ENCODE measurements at places on chromosomes 13 and 19.

DNA sequence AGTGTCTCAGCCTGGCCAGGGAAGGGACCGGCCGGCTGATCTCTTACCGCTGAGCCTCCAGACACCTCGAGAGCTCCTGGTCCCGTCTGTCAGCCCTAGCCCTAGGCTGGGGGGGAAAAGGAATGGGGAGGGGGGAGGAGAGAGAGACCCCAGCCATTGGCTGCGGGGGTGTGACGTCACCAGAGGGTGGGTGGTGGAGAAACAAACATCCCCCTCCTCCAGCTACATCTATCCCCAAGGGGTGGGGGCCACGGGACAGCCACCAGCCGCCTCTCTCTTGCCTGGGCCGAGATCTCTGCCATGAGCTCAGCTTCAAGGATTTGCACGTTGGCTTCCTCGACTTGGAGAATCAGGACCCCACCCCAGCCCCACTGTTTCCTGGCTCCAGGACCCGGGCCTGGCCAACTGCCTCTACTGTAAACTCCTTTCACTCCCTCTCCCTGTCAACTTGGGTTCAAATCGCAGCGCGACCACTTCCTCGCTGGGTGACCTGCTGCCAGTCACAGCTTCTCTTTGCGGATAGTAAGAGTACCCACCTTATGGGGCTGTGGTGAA, at the start of gene PRX:
Gene PRX (minus strand): TSS at position 88 of the 555 bp plus-strand sequence. CDS start 5,446 bp downstream, outside the sequence.
- peaks cover 11% of the 10 kb centered on the region for H3K4me1 ChIP-seq
- no peak for DNase-seq

- no peaks in the 10 kb centered on the region for H3K36me3 ChIP-seq
- no peak overlapping the region for H3K27ac ChIP-seq
- H3K4me1 ChIP-seq = no peaks in the 10 kb centered on the region
- no peaks in the 10 kb centered on the region for H3K27me3 ChIP-seq
- H3K4me3 ChIP-seq = no peak overlapping the region
These were observed 640.1 kb upstream of the KLF12 start for GRCh38 chr13:74774264-74774663.

GRCh38 chr13:34857558-34858325, 84.3 kb upstream of the NBEA start:
- H3K4me3 ChIP-seq = no peak overlapping the region
- no peak overlapping the region for H3K27ac ChIP-seq
- no peaks in the 10 kb centered on the region for H3K4me1 ChIP-seq
- no peaks in the 10 kb centered on the region for H3K27me3 ChIP-seq
- DNase-seq = no peak
- H3K36me3 ChIP-seq = no peaks in the 10 kb centered on the region

- H3K4me3 ChIP-seq = no peak overlapping the region
- no peak for DNase-seq
- no peak overlapping the region for H3K27ac ChIP-seq
- no peaks in the 10 kb centered on the region for H3K27me3 ChIP-seq
- H3K4me1 ChIP-seq = no peaks in the 10 kb centered on the region
These were observed 272.8 kb downstream of the OLFM4 start for GRCh38 chr13:53301449-53301848.

GRCh38 chr13:84430015-84430414, 547.7 kb upstream of the SLITRK1 start:
- H3K27me3 ChIP-seq = no peaks in the 10 kb centered on the region
- peaks cover 12% of the 10 kb centered on the region for H3K4me1 ChIP-seq
- no peak overlapping the region for H3K4me3 ChIP-seq
- DNase-seq = no peak
- H3K36me3 ChIP-seq = no peaks in the 10 kb centered on the region

DNA sequence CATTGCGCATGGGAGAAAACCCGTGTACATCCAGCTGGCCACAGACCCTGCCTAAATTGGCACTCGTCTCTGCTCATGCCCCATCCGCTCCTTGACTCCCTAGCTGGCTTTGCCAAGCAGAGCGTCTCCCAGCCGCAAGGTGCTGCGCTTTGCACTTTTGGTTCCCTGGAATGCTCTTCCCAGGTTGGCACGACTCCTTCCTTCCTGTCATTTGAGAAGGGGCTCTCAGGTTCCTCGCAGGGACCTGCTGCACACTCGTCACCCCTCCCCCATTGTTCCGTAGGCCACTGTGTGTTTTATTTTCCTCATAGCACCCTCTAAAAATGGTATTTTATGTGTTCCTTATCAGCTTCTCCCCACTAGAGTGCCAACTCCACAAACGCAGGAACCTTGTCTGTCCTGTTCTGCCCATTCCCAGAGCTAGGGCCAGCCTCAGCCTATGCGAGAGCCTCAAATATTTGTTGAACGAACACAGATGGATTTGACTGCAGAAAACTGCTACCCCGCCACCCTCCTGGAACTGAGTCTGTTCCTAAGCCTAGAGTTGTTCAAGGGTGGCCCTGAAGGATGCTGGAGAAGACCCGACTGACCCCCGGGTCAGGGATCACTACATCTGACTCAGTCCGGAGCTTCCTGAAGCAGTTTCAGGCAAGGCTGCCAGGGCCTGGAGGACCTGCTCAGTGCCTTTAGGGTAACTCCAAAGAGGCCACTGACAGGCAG, 8.4 kb upstream of the CEBPA start:
- DNase-seq = no peak
- no peak overlapping the region for H3K4me3 ChIP-seq
- no peak overlapping the region for H3K27ac ChIP-seq
- H3K36me3 ChIP-seq = no peaks in the 10 kb centered on the region

DNA sequence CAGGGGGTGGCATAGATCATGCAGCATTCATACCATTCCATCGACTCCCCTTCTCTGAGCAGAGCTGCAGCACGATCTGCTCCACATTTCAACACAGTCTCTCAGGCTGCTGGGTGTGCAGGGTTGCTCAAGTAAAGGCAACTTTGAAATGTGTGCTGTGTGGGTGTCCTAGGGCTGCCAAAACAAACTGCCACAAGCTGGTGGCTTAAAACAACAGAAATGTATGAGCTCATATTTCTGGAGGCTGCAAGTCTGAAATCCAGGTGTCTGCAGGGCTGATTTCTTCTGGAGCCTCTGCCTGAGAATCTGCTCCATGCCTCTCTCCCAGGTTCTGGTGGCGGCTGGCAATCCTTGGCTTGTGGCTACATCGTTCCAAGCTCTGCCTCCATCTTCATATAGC, 63.7 kb upstream of the WDFY2 start:
- no peaks in the 10 kb centered on the region for H3K4me1 ChIP-seq
- H3K27me3 ChIP-seq = no peaks in the 10 kb centered on the region
- no peaks in the 10 kb centered on the region for H3K36me3 ChIP-seq

DNA sequence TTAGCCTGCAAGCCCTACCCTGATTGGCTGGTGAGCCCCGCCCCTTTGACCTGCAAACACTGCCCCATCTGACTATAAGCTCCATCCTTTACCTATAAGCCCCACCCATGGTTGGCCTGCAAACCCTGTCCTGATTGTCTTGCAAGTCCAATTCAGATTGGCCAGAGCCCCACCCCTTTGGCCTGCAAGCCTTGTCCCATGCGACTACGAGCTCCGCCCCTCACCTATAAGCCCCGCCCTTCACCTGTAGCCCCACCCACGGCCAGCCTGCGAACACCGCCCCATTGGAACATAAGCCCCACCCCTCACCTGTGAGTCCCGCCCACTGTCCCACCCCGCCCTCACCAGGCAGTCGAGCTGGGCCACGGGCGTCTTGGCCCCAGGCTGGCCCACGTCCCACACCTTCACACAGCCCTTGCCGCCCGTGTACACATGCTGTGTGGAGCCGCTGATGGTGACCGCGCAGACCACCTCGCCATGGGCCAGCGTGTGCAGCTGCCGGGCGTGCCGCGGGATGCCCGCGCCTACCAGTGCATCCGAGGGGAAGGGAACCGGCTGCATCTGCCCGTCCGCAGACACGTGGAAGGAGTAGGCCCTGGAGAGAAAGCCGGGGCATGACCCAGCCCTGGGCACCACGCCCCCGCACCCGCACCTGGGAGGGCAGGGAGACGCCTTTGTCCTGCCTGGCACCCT, 22.9 kb downstream of the TLE2 start:
- no peak for DNase-seq
- no peaks in the 10 kb centered on the region for H3K27me3 ChIP-seq
- no peak overlapping the region for H3K27ac ChIP-seq
- H3K36me3 ChIP-seq = peaks cover 7% of the 10 kb centered on the region

GRCh38 chr13:100566543-100566942, 22.0 kb downstream of the GGACT start:
- no peaks in the 10 kb centered on the region for H3K27me3 ChIP-seq
- DNase-seq = no peak
- no peak overlapping the region for H3K27ac ChIP-seq
- no peak overlapping the region for H3K4me3 ChIP-seq
- no peaks in the 10 kb centered on the region for H3K36me3 ChIP-seq
- H3K4me1 ChIP-seq = no peaks in the 10 kb centered on the region

DNA sequence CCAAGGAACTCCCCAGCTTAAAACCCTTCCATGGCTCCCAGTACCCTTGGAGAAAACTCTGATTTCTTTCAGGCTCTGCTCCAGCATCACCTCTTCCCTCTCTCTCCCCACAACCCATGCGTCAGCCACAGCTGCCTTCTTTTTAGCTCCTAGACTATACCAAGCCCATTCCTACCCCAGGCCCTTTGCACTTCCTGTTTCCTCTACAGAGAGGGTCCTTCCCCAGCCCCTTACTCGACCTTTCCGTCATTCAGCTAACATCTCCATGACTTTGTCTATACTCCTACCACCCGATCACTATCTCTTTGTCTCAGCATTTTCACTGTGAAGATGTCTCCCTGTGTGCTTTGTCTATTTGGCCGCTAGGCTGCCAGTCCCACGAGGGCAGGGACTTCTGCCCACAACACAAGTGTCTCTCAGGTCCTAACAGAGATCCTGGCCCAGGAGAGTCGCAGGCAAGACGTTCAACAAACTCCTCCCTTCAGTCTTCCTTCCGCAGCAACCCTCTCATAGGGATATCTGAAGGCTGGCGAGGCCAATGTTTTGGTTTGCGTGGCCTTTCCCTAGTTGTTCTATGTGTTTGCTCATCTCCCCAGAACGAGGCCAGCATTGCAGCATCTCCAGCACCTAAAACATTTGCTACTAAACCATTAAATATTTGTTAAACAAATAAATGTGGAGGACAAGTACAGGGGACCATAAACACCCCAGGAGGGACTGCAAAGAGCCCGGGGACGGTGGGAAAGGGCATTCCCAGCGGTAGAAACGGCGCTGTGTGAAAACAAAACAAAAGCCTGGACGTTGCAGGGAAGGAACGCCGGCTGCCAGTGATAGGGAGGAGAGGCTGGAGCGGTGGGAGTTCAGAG, 816 bp downstream of the CCNP start:
- H3K4me3 ChIP-seq = peak overlapping the region; percentile 38
- no peaks in the 10 kb centered on the region for H3K36me3 ChIP-seq
- no peak for DNase-seq
- no peak overlapping the region for H3K27ac ChIP-seq
- H3K27me3 ChIP-seq = peaks cover 22% of the 10 kb centered on the region

GRCh38 chr13:25920277-25920676, 131.5 kb downstream of the SHISA2 start:
- no peaks in the 10 kb centered on the region for H3K36me3 ChIP-seq
- no peak for DNase-seq
- H3K27me3 ChIP-seq = no peaks in the 10 kb centered on the region
- no peaks in the 10 kb centered on the region for H3K4me1 ChIP-seq
- H3K4me3 ChIP-seq = no peak overlapping the region
- no peak overlapping the region for H3K27ac ChIP-seq

- peaks cover 23% of the 10 kb centered on the region for H3K36me3 ChIP-seq
- H3K27ac ChIP-seq = peak overlapping the region; percentile 100
- H3K4me3 ChIP-seq = peak overlapping the region; percentile 94
- DNase-seq = no peak
- H3K27me3 ChIP-seq = no peaks in the 10 kb centered on the region
- H3K4me1 ChIP-seq = peaks cover 43% of the 10 kb centered on the region
These were observed 790 bp downstream of the TPM4 start for GRCh38 chr19:16076958-16077611.

DNA sequence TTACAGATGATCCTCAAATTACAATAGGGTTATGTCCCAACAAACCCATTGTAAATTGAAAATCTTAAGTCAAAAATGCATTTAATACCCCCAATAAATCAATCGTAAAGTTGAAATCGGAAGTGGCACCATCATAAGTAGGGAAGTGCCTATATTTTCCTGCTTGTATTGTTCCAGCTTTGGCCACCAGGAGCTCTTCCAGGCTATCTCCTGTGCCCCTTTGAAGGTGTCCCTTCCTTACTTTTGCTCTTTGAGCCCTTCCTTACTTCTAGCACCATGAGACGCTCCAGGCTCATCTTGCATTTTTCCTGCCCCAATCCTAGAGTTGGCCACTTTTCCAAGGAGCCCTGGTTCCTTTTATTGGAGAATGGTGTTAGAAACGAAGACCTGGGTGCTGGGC, 163.0 kb upstream of the TSC22D1 start:
- H3K36me3 ChIP-seq = no peaks in the 10 kb centered on the region
- peaks cover 5% of the 10 kb centered on the region for H3K4me1 ChIP-seq
- no peak overlapping the region for H3K4me3 ChIP-seq

- no peak for DNase-seq
- no peak overlapping the region for H3K27ac ChIP-seq
- no peaks in the 10 kb centered on the region for H3K36me3 ChIP-seq
- H3K4me3 ChIP-seq = no peak overlapping the region
- H3K27me3 ChIP-seq = peaks cover 23% of the 10 kb centered on the region
- peaks cover 5% of the 10 kb centered on the region for H3K4me1 ChIP-seq
These were observed 8.5 kb downstream of the SOX21 start for GRCh38 chr13:94703721-94704314.

GRCh38 chr13:111177921-111178320, 62.8 kb downstream of the ARHGEF7 start:
- no peak for DNase-seq
- H3K4me3 ChIP-seq = peak overlapping the region; percentile 31
- peak overlapping the region; percentile 96 for H3K27ac ChIP-seq
- H3K27me3 ChIP-seq = no peaks in the 10 kb centered on the region
- peaks cover 23% of the 10 kb centered on the region for H3K4me1 ChIP-seq

Measured in ascending aorta (tissue), 2 donors.